GM20000 (cell line): ENCODE measurements at places on chromosomes 6 and 20.

- DNase-seq: no peak
Measured at GRCh38 chr6:12381587-12381986, 91.4 kb downstream of the EDN1 start.

DNA sequence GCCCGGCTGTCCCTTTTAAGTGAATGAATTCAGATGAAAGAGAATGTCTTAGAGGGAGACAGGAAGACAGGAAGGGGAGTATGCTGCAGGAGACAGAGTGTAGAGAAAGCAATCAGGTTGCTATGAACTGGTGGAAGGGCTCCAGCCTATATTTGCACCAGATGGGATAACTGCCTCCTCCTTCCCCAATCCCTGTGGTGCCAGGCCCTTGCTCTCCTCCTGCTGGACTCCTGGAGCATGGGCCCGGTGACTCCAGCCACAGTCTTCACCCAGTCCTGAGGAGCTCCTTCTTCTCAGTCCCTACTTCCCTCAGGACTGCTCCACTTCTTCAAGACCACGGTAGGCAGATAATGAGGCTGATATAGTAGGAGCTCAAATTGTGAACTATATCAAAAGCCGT lies 91.8 kb downstream of the TMEM200A start:
- DNase-seq: no peak

GRCh38 chr6:78599526-78599925 lies 267.8 kb upstream of the IRAK1BP1 start:
- DNase-seq: no peak

- no peak for DNase-seq
Measured at GRCh38 chr6:144590532-144590931, 305.4 kb downstream of the UTRN start.

GRCh38 chr6:126054802-126055201 lies 68.5 kb downstream of the TRMT11 start:
- no peak for DNase-seq

- no peak for DNase-seq
Measured at GRCh38 chr6:108102965-108103364, 28.4 kb upstream of the OSTM1 start.

GRCh38 chr20:13455713-13456112 lies 183.0 kb downstream of the TASP1 start:
- no peak for DNase-seq

DNA sequence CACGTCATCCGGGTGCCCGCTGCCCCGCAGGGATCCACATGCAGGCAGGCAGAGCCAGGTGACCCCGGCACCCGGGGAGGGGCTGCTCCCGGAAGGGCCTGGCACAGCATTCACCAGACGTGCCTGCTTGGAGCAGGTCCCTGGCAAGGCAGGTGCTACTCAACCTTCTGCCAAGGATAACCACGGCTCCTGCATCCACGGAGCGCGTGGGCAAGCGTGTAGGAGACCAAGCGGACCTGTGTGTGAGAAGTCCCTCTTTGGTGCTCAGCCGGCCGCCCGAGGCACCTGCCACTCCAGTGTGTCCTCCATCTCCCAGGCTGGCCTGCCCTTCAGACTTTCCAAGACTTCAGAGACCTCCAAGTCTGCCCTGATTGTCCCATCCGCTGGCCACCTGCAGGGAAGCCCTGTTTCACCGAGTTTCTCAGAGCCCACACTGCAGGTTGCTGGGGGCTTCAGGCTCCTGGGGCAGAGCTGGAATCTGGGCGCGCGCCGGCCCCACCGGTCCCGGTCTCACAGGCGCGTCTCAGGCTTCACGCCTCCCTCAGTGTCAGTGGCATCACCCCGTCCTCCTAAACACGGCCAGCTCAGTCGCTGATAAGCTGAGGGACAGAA lies 124.3 kb downstream of the DLL1 start:
- no peak for DNase-seq

GRCh38 chr20:34199183-34199582 lies 42.0 kb upstream of the ASIP start:
- DNase-seq: no peak

- no peak for DNase-seq
Measured at GRCh38 chr6:88048578-88048977, 937 bp downstream of the SPACA1 start.

DNA sequence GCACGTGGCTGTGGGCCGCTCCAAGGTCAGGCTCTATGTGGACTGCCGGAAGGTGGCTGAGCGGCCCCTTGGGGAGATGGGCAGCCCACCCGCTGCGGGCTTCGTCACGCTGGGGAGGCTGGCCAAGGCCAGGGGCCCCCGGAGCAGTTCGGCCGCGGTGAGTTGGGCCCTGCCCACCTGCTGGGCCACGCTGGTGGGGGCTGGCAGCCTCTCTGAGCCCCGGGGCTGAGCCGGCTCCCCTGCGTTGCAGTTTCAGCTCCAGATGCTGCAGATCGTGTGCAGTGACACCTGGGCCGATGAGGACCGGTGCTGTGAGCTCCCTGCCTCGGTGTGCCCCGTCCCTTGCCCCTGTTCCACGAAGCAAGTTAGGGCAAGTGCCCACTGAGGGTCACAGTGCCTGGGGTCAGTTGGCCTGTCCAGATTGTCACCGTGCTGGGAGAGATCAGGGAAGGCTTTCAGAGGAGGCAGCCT lies 27.1 kb downstream of the COL20A1 start:
- no peak for DNase-seq

DNA sequence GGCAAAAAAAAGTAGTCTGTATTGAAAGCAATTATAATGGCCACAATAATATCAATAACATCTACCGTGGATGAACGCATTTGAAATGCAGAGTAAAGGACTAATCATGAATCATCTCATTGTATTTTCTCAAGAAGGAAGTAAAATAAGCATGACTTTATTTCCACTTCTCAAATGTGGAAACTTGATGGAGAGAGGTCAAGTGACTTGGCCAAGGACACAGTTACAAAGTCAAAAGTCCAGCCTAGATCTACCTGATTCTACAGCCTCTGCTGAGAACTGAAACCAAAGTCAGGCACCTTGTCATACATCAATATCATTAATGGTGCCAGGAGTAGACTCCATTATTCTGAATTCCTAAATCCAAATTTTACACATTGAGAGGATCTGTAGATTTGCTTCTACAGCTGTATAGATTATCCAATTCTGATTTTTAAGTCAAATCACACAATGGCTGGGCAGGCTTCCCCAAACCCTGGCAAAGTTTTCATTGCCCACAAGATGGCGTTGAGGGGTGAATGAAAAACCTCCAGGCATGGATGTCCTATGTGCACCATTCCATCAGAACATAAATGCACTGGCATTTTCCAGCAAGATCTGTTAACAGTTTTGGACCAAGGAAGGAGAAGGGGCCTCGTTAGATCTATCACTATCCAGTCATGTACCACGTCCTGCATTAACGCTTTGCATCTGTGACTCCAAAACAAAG lies 423.1 kb downstream of the MAFB start:
- DNase-seq: no peak

- DNase-seq: no peak
Measured at GRCh38 chr6:124432620-124433019, 529.6 kb upstream of the RNF217 start.

- no peak for DNase-seq
Measured at GRCh38 chr6:36659271-36659670, 19.2 kb upstream of the CDKN1A start.

GRCh38 chr20:50866036-50866685 lies 65.1 kb downstream of the ADNP start:
- DNase-seq: no peak

DNA sequence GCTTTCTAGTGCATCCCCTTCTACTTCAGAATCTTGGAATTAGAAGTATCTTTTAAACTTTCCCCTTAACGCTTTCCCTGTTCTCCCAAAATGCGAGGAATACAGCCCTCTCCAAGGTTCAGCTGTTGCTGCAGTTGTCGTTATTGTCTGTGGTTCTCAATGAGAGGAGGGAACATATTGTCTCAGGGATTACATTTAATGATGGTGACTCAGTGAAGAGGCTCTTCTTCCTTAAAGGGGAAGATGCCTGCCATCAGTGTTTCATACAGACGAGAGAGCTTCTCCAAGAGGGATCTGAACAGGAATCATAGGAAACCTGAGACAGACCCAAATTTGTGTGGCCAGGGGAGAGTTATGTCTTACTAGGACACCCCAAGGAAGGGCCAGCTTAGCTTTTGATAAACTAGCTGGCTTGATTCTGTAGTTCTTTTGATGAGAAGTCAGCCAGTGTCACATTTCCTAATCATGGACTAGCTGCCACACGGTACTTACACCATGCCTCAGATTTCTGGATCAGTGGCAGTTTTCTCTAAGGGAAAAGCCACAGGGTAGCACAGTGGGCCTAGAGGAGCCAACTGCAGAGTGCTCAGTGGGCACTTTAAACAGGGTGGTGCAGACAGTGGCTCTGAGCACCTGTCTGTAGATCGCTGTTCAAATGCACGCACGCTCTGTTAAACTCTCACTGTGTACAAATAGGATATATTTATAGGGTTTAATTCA lies 59.7 kb upstream of the TMEM181 start:
- no peak for DNase-seq

- DNase-seq: no peak
Measured at GRCh38 chr6:44572346-44572745, 184.8 kb downstream of the CDC5L start.

DNA sequence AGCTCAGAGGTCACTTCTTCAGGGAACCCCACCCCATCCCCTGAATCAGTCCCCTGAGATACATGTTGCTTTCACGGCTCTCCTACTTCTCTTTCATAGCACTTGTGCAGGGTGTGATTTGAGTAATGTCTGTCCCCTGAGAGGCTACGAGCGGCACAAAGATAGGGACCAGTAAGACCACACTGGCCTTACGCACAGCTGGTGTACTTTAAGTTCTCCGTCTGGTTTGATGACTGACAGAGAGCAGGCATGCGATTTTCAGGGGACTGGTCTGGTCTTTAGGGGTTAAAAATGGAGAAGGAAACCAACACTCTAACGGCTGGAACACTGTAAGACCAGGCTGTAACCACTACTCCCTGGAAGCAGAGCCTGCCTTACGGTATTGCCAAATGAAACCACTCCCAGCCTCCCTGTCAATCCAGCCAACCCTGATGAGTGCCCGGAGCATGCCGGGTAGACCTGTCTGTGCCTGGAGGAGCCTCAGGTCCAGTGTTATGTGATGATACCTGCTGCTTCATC lies 47.1 kb downstream of the ELMO2 start:
- peak; percentile 75 for DNase-seq

- DNase-seq: no peak
Measured at GRCh38 chr6:72422171-72422570, 199.7 kb upstream of the KCNQ5 start.

- no peak for DNase-seq
Measured at GRCh38 chr6:139730340-139730974, 356.0 kb upstream of the CITED2 start.

DNA sequence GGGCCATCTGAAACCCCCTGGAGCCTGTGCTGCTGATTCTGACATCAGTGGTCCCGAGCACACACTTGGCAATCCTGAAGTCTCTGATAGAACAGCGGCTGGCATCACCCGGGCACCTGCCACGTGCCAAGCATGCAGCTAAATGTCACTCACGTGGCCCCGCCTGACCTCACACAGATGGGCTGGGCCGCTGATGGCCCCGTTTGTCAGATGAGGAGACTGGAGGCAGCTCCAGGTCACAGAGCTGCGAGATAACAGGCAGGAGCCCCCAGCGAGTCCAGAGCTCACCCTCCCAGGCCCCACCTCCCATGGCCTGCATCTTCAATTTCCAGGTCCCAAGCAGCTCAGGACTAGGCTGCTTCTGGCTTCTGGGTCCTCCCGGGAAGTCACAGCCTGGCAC lies 67.2 kb downstream of the YTHDF1 start:
- no peak for DNase-seq

DNA sequence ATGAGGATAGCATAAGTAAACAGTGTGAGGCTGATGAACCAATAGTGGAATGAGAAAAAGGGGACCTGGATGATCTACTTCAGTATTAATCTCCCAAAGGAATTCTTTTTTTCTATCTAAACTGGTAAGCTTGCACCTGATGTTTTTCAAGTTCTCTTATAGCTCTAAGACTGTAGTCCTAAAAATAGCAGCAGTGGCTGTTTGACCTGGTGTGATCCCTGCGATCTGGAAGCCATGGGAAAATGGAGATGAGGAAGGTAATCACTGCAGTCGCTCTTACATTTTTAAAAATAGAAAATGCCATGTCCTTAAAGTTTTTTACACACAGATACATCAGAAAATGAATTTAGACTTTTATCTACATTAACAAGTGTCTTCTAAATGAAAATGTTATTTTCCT lies 926.4 kb upstream of the SLC35B3 start:
- DNase-seq: no peak

GRCh38 chr6:89999945-90000825 lies 105.9 kb downstream of the GJA10 start:
- DNase-seq: no peak

GRCh38 chr6:167800549-167800948 lies 26.2 kb upstream of the AFDN start:
- DNase-seq: no peak

DNA sequence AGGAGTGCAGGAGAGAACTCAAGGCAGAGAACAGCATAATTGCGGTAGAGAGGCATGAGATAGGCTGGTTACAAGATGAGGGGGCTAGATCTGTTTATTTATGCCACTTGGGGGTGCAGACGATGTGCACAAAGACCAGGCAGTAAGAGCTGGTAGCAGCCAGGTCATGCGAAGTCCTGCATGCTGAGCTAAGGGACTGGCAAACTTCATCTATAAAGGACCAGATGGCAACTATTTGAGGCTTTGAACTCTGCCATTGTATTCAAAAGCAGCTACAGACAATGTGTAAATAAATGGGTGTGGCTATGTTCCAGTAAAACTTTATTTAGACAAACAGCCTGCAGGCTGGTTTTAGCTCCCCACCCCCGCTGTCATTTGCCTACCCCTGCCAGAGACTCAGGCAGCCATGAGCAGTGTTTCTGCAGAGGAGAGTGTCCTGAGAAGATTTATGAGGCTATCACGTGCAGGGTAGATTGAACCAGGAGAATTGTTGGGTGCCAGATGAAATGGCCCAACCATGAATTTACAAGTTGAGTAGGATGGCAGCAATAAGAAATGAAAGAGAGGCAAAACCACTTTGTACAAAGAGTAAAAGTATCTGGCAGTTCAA lies 253.4 kb upstream of the MOCS1 start:
- DNase-seq: no peak

- no peak for DNase-seq
Measured at GRCh38 chr6:152318278-152318677, 318.9 kb downstream of the SYNE1 start.
